ENCODE measurements at places on chromosomes 2 and 18.

- DNase-seq, result peak; percentile 74
Observed at GRCh38 chr2:216081487-216082116, at the start of the genes PECR and TMEM169. PECR (minus strand) TSS chr2:216081809; CDS start chr2:216081741, 68 bp downstream. TMEM169 (plus strand) TSS chr2:216081919; CDS start chr2:216095964, 14,045 bp downstream.

DNA sequence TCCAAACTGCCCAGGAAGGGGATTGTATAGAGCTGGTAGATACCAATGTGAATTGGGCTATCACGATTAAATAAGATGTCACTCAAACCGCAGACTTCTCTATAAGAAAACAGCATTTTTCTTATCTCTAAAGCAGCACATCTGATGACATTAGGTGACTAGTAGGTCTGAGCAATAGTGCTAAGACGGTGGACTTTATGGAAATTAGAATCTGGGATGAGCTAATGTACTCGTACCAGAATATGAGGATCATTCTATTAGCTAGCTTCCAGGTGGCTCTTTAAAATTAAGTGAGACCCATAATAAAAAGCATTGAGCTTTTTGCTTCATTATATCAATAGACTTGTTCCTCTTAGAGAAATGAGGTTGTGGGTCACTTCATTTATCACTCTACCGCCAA lies 130.0 kb upstream of the MC4R start:
- DNase-seq, result no peak

DNA sequence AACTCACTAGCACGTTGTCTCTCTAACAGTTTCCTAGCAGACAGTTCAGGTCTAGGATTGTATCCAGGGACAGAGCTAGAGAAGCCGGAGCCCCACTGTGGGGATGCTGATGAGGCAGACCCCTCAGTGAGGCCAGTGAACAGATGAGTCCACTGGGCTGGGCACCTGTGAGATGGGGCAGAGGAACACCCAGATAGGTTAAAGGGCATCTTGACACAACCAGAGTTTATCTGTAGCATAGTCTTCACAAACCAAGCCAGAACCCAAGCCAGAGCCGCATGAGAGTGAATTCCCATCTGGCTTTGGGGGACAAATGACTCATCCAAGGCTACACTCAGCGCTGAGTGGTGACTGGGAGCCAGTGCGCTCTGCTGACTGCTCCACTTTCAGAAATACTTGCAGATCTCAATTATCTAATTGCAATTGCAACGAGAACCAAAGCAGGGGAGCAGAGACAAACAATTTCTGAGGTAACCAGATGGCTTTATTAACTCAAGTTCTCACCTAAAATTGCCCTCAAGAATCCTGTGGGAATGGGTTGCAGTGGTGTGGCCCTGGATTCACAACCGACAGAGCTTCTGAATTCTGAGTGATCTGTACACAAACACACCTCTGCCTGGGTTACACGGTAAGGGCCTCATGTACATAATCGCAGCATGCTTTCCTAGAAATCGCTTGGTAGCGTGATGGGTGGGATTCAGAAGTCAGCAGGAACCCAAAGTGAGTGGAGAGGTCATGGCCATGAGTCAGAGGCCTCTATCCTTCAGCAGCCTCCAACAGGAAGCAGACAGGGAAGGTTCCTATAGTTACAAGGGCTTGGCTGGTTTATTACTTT lies 48.7 kb upstream of the MSH2 start:
- DNase-seq, result peak; percentile 39

DNA sequence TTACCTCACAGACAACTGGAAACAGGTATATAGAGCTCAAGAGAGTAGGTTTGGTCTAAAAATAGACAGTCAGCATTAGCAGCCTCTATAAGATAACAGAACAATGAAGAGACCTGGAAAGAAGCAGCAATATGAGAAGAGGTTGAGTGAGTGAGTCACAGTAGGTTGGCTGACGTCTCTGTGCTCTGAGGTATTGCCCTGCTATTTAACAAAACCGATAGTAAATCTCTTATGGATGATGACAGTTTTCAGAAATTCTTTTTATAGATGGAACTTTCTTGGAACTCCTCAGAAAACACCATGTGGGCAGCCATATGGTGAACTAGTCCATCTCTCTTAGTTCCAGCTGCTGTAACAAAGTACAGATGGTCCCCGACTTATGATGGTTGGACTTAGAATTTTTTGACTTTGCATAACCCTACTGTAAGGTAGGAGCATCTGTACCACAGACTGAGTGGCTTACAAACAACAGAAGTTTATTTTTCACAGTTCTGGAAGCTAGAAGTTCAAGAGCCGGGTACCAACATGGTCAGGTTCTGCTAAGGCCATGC lies 123.5 kb downstream of the MBD2 start:
- no peak for DNase-seq

- peak; percentile 74 for DNase-seq
Observed at GRCh38 chr2:160664603-160665140, 171.1 kb upstream of the RBMS1 start.

- no peak for DNase-seq
Observed at GRCh38 chr2:239006622-239007285, 158.9 kb downstream of the TWIST2 start.

- DNase-seq, result no peak
Observed at GRCh38 chr18:47791461-47791985, 138.9 kb downstream of the SMAD2 start.

DNA sequence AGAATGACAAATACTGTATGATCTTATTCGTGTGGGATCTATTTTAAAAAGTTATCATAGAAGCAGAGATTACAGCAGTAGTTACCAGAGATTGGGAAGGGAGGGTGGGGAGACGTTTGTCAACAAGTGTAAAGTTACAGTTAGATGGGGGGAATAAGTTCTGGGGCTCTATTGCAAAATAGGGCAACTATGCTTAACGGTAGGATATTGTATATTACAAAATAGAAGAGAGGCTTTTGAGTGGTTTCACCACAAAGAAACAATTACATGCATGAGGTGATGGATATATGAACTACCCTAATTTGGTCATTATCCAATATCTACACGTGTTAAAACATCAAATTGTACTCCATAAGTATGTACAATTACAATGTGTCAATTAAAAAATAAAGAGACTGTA lies 123.4 kb upstream of the NOSTRIN start:
- DNase-seq, result no peak

- DNase-seq, result no peak
Observed at GRCh38 chr2:128012698-128013097, 15.2 kb downstream of the SAP130 start.

DNA sequence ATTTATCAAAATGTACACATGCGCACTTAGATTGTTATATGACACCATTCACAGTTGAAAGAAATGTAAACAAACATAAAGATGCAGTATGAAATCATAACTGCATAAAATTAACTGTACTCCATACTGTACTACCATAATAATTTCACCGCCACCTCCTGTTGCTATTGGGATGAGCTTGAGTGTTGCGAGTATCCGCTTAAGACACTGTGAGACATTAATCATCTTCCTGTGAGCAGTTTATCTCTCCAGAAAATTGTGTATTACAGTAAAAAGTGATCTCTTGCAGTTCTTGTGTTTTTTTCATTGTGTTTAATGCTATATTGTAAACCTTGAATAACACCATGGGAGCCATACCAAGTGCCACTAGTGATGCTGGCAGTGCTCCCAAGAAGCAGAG lies 46.1 kb downstream of the OLA1 start:
- DNase-seq, result no peak

DNA sequence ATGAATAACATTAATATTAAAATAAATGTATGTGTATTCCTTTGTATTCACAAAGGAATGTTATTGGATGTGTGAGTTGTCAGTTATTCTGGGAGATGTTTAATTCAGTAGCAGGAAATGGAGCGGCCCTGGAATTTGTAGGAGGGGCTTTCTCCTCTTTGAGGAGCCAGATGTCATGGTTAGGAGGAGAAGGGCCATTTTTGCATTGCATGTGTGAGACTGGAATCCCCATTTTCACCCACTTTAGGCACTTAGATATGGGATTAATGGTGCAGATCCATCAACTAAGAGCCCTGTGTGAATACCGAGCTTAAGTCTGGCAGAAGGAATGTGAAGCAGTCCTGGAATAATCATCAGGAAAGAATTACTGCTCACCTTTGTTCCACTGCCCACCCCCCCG lies 439.2 kb downstream of the PARD3B start:
- no peak for DNase-seq

DNA sequence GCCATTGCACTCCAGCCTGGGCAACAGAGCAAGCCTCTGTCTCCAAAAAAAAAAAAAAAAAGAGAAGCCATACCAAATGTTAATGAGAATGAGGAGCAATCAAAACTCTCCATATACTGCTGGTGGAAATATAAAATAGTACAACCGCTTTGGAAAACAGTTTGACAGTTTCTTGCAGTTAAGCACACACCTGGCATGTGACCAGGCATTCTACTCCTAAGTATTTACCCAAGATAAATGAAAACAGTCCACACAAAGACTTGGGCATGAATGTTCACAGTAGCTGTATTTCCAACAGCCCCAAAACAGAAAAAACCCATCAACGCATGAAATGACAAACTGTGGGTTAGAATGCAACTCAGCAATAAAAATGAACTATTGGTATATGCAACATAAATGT lies 76.0 kb upstream of the ST8SIA5 start:
- no peak for DNase-seq

- DNase-seq, result no peak
Observed at GRCh38 chr18:12101266-12101665, 7.6 kb downstream of the ANKRD62 start.

- no peak for DNase-seq
Observed at GRCh38 chr18:75341267-75341666, 86.2 kb downstream of the SMIM21 start.

- DNase-seq, result peak; percentile 23
Observed at GRCh38 chr18:75070625-75071483, 138.1 kb downstream of the PTGR3 start.

DNA sequence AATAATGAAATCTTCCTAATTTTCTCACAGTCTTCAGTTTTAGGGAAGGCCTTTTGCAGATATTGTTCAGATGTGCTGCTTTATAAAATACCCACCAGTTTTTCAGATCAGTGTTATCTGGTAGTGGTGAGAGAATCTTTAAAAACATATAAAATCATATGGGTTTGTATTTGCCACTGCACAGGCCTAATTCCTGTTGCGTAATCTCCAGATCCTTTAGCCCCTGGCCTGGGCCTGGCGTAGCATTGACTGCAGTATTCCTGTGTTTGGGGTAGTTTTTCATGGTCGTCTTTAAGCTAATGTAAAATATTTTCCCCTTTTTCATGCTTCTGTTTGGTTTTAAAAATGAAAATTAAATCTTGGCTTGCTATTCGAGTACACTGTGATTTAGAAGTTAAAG lies 43.2 kb downstream of the TSHZ1 start:
- peak; percentile 79 for DNase-seq

- no peak for DNase-seq
Observed at GRCh38 chr2:184679219-184680018, 81.1 kb downstream of the ZNF804A start.

DNA sequence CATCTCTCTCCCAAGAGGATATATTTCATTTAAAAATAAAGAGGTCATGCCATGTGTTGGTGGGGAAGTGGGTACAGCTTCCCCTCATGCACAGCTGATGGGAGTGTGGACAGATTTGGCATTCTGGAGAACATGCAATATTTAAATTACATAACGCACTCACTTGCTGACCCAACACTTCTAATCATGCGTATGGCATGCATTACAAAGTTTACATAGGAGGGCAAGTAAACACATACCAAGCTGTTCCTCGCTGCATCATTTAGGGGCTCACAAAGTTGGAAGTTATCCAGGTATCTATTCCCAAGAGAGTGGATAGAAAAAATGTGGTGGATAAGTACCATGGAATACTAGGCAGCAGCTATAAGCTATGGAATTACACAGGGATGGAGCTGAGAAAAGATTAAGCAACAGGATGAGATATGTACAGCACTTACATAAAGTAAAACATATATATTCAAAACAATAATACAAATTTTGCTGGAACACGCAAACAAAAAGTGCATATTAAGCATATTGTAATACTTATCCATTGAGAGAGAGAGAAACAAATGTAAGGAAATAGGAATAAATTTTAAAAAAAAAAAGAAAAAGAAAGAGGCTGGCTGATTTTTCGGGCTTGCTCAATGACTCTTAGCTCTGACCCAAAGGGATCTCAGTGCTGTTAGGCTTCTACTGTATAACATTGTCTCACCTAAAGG lies 11.0 kb downstream of the CYP1B1 start:
- no peak for DNase-seq

DNA sequence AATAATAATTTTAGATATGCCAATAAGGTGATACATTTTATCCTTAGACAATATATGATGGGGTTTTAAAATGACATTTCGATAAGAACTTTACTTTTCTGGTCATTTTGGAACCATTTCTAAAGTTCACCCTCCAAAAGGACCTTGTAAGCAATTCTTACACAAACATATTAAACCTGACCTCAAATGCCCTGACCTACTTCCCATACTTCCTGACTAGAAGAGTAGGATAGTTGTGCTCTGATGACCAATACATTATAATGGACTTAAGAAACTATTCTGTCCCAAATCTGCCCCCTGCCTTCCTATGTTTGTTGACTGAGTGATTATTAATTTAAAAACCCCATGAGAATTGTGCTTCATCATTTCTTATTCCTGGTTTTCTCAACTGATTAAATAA lies 24.6 kb downstream of the GCA start:
- no peak for DNase-seq

GRCh38 chr2:52288596-52288995 lies 1256.7 kb upstream of the NRXN1 start:
- DNase-seq, result no peak

DNA sequence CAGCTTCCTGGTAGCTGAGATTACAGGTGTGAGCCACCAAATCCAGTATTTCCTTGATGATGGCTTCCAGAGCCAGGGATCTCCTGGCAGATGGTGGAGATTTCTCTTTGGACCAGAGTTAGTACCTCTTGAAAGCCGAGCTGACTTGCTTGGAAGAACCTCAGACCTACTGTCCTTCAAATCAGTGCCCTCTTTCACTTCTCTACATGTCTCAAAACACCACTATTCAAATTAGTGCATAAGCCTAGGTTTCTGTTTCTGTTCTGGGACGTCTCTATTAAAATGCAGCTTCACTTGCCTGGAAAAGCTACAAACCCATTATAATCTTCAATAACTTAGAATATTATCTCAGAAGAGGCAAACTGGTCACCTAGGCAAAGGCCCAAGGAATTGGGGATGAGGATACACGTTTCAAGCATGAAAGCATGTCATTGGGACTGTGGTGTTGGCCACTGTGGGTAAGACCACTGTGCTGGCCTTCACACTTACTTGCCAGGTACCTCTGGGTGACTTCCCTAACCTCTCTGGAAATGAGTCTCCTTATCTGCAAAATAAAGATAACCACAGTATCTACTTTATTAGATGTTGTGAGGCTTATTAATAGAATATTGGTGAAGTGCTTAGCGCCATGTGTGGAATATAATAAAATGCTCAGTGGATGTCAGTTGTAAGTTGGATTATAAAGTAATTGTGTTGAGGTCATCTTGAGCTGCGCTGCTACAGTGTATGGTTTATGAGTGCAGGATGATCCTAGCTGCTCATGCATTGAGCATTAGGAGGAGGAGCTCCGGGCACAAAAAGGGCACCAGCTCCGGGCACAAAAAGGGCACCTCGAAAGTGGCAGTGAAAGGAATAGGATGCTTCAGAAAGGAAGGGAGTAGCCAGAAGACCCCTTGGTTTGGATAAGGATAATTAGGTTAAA lies 84.5 kb downstream of the DOCK10 start:
- DNase-seq, result no peak

GRCh38 chr2:173161040-173161439 lies 85.4 kb downstream of the MAP3K20 start:
- no peak for DNase-seq
